ENCODE measurements at places on chromosomes 12 and 14.

DNA sequence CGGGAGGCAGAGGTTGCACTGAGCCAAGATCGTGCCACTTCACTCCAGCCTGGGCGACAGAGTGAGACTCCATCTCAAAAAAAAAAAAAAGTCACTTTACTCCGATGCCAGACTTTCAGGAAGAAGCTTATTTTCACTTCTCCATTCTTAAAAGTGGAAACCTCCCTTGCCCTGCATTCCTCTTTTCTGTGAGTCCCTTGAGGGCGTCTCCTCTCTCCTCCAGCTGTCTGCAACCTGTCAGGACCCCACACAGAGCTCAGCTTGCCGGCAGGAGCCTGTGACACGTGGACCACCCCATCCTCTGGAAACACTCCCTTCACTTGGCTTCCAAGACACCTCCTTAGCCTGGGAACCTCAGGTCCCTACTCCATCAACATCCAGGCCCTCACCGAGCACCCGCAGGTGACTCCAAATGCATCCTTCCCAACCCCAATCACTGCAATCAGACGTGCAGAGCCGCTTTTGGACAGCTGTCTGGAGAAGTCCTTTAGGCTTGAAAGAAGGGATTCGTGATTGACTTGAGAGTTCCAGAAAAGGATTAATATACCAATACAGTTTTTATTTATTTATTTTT lies 34.3 kb downstream of the SLC15A4 start:
- DNase-seq: no peak

- no peak for DNase-seq
Observed at GRCh38 chr14:49853158-49853477, 530 bp upstream of the NEMF start.

GRCh38 chr14:63686926-63687325 lies 40.9 kb downstream of the SGPP1 start:
- DNase-seq: no peak

DNA sequence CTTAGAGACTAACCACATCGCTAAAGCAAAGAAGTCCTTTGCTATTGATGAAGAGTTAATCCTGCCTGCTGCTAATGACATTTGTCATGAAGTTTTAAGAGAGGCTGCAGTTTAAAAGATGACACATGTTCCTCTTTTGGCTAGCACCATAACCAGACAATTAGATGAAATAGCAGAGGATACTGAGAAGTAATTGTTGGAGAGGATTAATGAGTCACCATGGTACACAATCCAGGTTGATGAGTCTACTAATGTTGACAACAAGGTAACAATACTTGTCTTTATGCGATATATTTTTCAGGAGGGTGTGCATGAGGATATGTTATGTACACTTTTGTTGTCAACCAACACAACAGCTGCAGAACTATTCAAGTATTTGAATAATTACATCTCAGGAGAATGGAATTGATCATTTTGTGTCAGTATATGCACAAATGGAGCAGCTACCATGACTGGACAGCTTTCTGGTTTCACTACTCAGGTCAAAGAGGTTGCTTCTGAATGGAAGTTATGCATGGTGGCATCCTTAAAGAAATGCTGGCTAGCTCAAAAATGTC lies 56.7 kb downstream of the LRRIQ1 start:
- DNase-seq: no peak

DNA sequence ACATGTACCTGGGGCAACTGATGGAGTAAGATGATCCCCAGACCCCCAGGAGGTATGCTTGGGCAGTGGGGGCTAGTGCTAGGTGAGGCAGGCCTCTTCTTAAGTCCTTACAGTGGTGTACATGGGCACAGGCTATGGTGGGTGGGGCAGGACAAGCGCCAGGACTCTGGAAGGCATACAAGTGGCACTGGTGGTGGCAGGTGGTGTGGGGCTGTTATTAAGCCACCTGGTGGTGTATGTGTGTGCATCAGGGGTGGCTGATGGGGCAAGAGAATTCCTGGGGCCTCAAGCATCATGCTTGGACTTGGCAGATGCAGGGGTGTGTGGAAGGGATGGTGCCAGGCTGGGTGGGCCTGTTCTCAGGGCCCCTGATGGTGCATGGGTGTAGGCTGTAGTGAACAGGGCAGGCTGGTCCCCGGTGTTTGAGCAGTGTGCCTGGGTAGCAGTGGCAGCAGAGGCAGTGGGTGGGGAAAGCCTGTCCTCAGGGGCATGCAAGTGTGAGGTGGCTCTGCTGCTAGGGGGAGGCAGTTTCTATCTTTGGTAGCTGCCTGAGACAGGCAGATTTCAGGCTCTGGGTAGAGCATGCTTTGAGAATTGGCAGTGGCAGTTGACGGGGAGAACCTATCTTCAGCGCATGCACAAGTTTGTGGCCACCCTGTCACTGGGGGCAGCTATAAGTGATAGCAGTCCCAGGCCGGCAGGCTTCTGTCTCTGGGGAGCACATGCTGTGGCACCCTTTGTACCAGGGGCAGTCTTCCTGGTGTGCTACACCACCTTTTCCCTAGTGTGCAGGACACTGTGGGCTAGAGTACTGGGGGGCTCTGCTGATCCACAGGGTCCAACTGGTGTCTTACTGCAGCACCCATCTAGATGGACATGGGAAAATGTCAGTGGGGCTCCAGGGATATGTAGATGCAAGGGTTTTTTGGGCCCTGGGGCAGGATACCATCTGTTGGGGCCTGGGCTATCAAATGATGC lies 52.6 kb upstream of the ABCD2 start:
- no peak for DNase-seq

DNA sequence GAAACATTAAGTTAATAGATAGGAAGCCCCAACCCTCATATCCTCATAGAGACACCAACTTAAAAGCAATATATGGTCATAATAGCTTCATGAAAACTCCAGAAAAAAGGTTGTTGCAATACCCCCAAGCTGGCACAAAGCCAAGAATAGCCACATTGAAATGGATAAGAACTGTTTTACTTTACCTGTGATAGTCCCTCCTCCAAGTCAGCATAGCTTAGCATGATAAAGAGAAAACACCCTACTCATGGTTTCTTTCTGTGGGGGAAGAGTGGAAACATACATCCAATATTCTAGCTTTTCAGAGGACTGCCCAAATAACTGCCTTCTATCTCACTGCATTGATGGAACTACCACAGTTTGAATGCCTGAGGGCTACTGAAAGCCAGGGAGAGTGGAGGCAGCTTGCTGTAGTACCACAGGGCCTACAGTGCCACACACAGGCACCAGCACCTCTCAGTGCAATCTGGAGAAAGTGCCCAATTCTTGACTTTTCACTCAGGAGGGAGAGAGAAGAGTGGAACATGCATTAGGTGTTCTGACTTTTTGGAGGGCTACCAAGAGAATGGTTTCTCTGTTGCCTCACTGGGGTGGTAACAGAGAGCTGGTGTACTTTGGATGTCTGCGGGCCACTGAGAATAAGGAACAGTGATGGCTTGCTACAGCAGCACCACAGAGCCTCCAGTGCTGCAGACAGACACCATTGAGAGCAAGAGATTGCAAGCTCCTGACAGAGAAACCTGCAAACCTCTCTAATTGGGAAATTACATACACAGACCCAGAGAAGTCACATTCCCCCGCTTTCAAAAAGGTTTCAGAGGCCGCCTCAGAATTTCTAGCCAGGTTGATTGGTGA lies 157.1 kb upstream of the GARIN2 start:
- DNase-seq: no peak

GRCh38 chr14:104792101-104792884 lies 3.3 kb downstream of the AKT1 start:
- no peak for DNase-seq

DNA sequence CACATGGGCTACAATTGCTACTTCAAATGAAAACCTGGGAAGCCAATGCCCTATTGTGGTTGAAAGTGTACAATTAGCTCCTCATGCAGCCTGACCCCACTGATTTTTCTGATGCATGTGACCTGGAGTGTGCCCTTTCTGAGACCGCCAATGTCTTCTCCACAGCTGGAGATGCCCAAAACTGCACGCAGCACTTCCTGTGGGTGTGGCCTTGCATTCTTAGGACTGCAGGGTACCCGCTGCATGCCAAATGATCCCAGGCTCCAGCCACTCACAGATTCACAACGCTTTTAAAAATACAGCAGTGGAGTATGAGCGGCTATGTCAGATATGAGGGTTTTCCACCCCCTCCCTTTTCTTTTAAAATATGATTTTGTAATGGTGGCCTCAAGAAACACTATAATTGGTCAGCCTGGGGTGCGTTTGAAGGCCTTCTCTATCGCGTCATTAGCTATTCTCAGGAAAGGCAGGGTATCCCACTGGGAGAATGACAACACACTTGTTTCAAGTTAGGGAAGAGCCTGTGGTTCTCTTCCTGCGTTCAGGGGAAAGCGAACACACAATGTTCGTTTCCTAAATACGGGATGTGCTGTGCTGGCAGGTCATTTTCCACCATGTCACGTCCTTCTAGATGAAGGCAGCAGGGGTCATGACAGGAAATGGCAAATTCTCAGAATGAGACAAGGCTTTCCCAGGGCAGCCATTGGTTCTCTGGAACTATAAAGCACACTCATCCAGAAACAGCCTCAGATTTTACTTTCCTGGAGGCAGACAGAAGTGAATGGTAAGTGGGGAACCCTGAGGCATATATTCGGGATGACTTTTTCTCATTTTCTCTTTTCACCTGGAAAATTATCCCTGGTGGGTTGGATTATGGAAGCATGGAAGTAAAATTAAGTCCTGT lies at the start of gene APOLD1:
APOLD1 (plus strand) TSS at position 749 of the 904 bp plus-strand sequence; CDS start at position 782, 33 bp downstream.
- no peak for DNase-seq

- DNase-seq: no peak
Observed at GRCh38 chr12:19694627-19695026, 255.3 kb downstream of the AEBP2 start.

- no peak for DNase-seq
Observed at GRCh38 chr14:90409209-90409730, 12.4 kb downstream of the CALM1 start.

GRCh38 chr12:10175846-10176636 lies 2.8 kb upstream of the TMEM52B start:
- no peak for DNase-seq

- no peak for DNase-seq
Observed at GRCh38 chr12:4943938-4944284, 34.2 kb downstream of the KCNA1 start.

GRCh38 chr12:51771008-51771407 lies 77.5 kb downstream of the FIGNL2 start:
- no peak for DNase-seq

DNA sequence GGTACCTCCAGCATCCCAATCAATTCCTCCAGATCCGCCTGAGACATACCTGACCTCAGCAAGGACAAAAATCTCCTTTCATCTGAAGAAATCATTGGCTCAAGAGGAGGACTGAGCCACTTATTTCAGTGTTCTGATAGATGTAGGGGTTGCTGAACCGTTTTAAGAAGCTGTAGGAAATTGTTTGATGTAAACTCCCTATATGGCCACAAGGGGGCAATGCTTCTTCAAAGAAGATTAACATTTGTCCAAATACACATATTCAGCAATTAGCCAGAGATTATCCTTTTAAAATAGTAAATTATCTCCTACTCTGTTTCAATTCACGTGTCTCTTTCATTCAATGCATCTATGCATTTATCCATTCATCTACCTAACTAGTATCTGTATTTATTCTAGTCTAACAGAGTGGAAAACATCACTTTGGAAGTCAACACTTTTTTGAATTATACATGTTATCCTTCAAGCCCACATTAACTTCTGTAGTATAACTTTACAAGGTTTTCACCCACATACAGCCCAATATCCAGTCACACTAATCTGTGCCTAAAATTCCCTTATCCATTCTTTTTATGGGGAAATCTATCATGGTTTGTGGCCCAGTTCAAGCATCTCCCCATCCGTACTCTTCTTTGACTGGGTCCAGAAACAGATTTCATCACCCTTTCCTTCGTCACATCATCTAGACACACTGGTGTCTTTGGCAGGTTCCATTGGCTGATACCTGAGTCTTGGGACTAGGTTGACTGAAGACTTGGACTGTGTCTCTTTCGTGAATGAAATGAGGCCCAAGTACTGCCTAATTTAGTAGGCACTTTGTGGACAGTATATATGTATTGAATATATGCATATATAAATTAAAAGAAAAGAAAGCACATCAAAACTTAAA lies 411.0 kb upstream of the OR4E1 start:
- peak; percentile 53 for DNase-seq

DNA sequence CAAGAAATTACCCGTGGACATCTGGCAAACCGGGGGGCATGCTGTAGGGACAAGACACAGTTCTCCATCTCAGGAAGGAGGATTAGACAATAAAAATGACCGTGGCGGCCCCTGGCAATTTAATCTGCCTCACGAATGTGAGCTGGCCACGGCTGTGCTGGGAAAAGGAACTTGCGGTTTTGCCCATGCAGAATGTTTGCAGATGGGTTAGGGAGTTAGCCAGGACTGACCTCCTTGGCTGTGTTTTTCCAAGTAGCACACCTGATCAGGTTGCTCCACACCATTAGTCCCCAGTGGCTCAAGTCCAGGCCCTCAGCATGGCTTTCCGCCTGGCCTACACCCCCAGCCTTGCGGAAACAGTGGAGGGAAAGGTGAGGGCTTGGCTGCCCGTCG lies 20.8 kb downstream of the TPCN1 start:
- no peak for DNase-seq

GRCh38 chr12:42094277-42094676 lies 50.4 kb downstream of the GXYLT1 start:
- peak; percentile 26 for DNase-seq

DNA sequence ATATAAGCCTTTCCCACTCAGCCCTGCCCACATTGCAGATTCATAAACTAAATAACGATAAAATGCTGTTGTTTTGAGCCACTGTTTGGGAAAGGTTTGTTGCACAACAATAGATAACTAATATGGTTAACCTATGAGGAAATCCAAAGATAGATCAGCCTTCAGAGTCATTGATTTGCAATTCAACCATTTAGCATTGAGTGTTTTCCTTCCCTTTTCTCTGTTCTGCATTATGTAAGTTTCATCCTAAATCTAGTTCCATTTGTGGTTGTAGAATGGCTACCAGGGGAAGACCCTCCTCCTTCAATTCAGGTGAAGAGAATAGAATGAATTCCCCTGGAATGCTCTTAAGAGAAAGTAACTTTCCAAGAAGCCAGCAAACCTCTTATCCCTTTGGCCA lies 19.6 kb downstream of the TC2N start:
- DNase-seq: no peak

DNA sequence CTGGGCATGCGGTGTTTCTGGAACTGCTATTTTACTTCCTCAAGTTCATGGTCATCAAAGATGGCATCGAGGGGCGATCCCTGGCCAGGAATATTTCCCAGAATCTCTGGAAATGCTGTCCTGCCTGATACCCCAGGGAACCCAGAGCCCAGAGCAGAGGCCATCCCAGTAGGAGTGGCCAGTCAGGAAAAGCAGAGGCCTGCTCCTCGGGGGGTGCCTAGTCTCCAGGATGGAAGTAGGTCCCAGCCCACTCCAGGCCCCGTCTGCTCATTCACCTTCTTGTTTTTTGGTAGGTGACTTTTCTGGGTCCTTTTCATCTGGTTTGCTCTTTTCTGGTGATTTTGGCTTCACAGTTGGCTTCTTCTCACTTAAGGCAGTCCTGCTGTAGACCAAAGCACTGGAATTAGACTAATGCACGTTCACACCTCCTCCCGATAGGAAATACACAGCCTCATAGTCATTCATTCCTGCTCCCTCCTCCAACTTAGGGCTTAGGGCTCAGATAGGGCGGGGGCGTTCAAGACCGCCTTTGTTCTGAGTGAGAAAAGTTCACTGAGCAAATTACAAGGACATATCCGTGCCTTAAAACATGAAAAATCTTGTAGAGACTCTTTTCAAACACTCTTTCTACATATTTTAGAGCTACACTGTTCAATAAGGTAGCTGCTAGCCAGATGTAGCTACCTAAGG lies 51.1 kb downstream of the TRAFD1 start:
- DNase-seq: no peak

Data from CD4-positive, CD25-positive, alpha-beta regulatory T cell (primary cell).